ENCODE measurements at places on chromosomes 12 and 14. TPM values are rescaled to one million over a fixed set of nuclear protein-coding genes. Genes with fewer than 3 reads are reported as not detected.

GRCh38 chr14:28599191-28599590 lies 167.4 kb upstream of the FOXG1 start:
- no peak for DNase-seq

GRCh38 chr12:62899568-62900390 lies 35.2 kb downstream of the PPM1H start:
- no peak for DNase-seq

GRCh38 chr14:77897374-77897773 lies 97.5 kb downstream of the ADCK1 start:
- no peak for DNase-seq

The HHIPL1 gene
- polyA plus RNA-seq, result 1.8 TPM

DNA sequence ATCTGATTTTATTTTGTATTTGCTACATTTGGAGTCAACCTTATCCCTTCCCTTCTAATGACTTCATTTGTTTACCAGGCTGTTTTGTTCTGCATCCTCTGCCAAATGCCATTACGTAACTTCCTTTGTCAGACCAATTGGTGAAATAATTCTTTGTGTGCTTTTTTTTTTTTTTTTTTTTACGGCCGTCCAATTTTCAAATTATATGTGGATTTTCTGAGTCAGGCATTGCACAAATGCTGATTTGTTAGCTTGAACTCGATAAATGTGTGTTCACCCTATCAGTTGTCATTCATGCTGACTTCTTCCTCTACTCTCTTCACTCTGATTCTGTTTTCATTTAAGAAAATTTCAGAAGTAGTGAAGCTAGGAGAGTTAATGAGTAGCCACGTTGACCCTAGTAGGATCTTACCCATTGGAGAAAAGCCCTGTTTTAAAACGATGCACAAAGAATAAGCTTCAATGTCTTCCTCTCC lies 386.2 kb downstream of the DIO2 start:
- DNase-seq, result no peak

The FAIM2 gene
- 5.3 TPM for polyA plus RNA-seq

The ADCY6 gene
- polyA plus RNA-seq, result 83.5 TPM

GRCh38 chr14:24461336-24461735 lies 18.8 kb upstream of the SDR39U1 start:
- no peak for DNase-seq

DNA sequence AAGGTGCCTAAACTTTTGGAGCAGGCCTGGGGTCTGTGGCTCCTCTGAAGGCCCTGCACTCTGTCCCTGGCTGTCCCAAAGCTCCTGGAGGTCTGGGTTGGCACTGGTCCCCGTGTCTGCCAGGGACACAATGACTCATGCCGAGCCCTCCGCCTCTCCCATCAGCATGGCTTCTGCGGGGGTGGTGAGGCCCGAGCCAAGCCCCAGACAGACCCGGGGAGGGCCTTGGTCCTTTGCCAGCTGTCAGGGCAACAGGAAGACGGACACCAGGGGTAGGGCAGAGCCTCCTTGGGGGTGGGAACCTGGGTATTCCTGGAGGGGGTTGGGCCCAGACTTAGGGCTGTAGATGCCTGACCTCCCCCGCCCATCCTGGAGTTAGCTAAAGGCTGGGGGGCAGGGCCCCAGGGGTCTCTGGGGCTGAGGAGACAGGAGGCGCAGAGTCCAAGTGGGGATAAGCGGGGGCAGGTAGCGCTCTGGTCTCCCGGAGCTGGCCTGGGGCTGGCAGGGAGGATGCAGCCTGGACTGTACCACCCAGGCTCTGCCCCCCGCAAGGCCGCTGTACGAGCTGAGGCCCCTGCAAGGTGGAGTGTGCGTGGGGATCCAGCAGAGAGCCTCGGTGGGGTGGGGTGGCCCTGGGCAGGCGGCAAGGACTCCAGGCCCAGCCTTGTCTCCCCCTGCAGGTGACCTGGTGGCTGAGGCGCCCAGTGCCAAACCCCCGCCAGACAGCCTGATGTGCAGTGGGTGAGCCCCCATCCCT lies 16.4 kb upstream of the PUS1 start:
- no peak for DNase-seq

GRCh38 chr14:97850466-97850865 lies 1053.3 kb downstream of the VRK1 start:
- no peak for DNase-seq
